ENCODE measurements at places on chromosomes 1 and 21.
A peak's percentile ranks its signal among the peaks of the same experiment; 100 is the strongest.

GRCh38 chr1:36911561-36912364 is 122.6 kb downstream of the GRIK3 start:
- H3K4me1 ChIP-seq = no peaks in the 10 kb centered on the region
- H3K27me3 ChIP-seq = no peaks in the 10 kb centered on the region
- no peak overlapping the region for H3K27ac ChIP-seq
- no peak overlapping the region for H3K4me3 ChIP-seq
- DNase-seq = peak; percentile 44

GRCh38 chr1:237013608-237014007 is 9.4 kb upstream of the MT1HL1 start:
- peak overlapping the region; percentile 92 for H3K27ac ChIP-seq
- DNase-seq = no peak
- no peaks in the 10 kb centered on the region for H3K36me3 ChIP-seq
- H3K4me1 ChIP-seq = peaks cover 54% of the 10 kb centered on the region
- H3K27me3 ChIP-seq = no peaks in the 10 kb centered on the region

DNA sequence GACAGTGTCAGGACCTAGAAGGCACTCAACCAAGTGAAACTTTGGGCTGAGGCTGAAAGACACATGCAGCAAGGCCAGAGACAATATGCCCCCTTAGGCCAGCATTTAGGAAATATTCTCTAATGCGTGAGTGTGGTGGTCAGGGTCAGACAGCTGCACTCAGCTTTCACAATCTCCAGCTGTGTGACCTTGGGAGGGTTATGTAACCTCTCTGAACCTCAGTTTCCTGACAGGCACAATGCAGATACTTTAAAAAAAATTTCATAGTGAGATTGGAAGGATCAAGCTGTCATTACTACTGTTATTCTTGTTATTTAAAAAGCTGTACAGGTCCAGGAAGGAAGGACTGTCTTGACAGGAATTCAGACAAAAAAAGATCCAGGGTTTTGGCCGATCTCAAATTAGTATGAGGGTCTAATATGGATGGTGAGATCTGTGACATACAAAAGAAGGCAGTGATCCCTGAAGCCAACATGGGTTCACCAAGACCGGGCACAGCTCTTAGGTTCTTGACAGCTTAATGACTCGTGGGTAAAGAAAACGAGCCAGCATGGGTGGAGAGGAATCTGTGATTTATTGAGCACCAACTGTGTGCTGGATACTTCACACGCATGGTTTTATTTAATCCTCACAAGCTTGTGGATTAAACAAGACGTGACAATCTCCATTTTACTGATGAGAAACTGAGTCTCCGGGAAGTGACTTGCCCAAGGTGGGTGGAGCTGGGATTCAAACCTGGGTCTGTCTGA is 54.6 kb upstream of the POU3F1 start:
- DNase-seq = no peak
- no peaks in the 10 kb centered on the region for H3K27me3 ChIP-seq
- H3K4me3 ChIP-seq = no peak overlapping the region
- H3K4me1 ChIP-seq = no peaks in the 10 kb centered on the region
- H3K36me3 ChIP-seq = no peaks in the 10 kb centered on the region

DNA sequence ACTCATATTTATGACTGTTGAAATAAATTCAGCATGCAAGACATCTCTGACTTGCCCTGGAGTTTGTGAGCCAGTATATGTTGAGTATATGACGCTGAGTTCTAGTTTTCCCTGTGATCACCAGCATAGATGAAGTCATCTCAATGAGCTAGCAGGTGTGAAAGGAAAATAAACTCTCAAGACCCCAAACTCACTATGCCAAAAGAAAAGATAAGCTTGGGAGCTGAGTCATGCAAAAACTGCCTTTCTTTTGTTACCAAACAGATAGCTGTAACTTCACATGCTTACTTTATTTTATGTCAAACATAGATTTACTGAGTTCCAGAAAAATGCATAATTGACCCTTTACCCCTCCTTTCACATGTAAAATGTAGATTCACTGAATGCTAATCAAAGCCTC is 52.9 kb downstream of the SERBP1 start:
- no peaks in the 10 kb centered on the region for H3K36me3 ChIP-seq
- no peaks in the 10 kb centered on the region for H3K27me3 ChIP-seq
- no peak overlapping the region for H3K4me3 ChIP-seq
- H3K4me1 ChIP-seq = no peaks in the 10 kb centered on the region
- DNase-seq = no peak
- H3K27ac ChIP-seq = no peak overlapping the region

DNA sequence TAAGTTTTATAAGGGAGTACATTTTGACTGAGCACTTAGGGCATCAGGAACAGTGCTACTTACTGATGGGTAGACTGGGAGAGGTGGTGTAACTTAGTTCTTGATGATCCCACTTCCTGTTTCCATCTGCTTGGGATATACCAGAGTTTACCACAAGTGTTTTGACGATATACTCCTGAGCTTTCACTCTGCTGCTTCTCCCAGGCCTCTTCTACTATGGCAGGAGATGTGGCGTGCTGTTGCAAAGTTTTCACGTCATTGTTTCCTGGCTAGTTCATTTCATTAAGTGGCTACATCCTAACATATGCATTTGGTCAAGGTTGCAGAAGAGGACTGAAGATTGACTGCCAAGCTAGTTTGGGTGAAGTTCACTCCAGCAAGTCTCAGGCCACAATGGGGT is 41.3 kb upstream of the LAMC2 start:
- H3K27ac ChIP-seq = peak overlapping the region; percentile 53
- DNase-seq = no peak
- no peaks in the 10 kb centered on the region for H3K27me3 ChIP-seq
- peaks cover 20% of the 10 kb centered on the region for H3K4me1 ChIP-seq
- peaks cover 39% of the 10 kb centered on the region for H3K36me3 ChIP-seq

- no peak overlapping the region for H3K4me3 ChIP-seq
- DNase-seq = peak; percentile 80
- no peaks in the 10 kb centered on the region for H3K36me3 ChIP-seq
- H3K4me1 ChIP-seq = peaks cover 67% of the 10 kb centered on the region
- no peaks in the 10 kb centered on the region for H3K27me3 ChIP-seq
- H3K27ac ChIP-seq = peak overlapping the region; percentile 72
Observed at GRCh38 chr1:164772635-164773034, 213.7 kb downstream of the PBX1 start.

- DNase-seq = no peak
- no peak overlapping the region for H3K4me3 ChIP-seq
- no peaks in the 10 kb centered on the region for H3K27me3 ChIP-seq
Observed at GRCh38 chr21:25039461-25040380, 567.6 kb downstream of the MRPL39 start.

DNA sequence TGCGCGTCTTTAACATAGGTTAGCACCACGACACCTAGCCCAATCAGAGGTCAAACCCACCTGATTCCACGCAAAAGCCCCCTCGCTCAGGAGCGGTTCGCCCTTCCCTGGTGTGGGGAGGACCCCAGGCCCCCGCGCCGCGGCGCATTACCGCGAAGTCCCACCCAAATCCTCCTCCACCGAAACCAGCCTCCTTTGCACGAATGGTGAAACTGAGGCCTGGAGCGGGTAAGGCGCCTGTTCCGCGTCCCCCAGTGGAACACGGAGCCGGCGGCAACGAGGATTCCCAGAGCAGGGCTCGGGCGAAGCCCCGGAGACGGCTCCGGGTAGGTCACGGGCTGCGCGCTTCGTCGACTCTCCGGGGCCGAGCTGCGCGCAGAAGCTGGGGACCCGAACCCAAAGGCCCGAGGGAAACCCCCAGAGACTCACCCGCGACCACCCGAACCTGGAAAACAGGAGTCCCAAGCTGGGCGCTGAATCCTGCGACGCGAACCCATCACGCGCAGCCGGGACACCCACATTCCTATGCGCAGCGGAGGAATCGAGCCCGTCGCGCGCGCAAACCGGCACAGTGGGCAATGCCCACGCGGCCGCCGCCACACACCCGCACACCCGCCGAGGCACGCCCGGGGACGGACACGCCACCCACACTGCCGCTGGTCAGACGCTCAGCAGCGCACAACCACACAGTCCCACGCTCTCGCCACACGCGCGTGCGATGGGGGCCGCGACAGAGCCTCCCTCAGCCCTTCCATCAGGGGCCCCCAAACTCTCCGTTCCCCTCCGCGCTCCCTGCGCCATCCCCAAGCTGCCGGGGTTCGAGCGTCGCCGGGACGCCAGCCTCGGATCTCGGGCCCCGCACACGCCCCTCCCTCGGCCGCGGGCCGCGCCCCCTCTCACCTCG is 507 bp downstream of the GLIS1 start:
- H3K27me3 ChIP-seq = no peaks in the 10 kb centered on the region
- H3K27ac ChIP-seq = no peak overlapping the region
- H3K36me3 ChIP-seq = no peaks in the 10 kb centered on the region
- no peak for DNase-seq
- H3K4me3 ChIP-seq = peak overlapping the region; percentile 56

DNA sequence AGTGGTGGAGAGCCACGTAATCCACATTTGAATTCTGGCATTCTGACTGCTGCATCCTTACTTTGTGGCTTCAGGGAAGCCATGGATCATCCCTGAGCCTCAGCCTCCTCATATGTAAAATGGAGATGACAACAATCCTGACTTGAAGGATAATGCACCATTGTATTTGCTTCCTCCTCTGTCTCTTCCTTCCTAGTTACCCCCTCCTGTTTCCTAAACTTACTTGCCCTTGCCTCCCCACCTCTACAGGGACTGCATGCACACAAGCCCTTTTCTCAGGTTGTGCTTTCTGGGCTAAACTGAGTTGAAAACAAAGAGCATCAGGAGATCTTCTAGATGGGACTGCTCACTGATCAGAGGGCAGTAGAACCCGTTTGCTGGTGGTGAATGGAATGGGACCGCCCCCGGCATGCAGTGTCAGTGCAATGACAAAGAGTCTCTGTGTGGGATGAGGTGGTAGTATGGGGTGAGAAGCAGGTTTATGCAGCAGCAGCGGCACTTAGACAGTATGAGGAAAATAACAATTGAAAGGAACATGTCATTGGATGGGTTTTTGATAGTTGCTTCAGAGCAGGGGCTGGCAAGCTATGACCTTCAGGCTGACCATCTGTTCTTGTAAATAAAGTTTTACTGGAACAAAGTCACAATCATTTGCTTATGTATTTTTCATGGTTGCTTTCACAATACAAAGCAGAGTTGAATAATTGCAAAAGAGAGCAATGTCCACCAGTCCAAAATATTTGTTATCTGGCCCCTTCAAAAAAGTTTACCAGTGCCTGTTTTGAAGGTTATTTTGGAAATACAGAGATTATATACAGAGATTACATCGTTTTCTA is 6.1 kb upstream of the ADAMTS1 start:
- H3K27ac ChIP-seq = no peak overlapping the region
- H3K36me3 ChIP-seq = no peaks in the 10 kb centered on the region
- H3K4me1 ChIP-seq = no peaks in the 10 kb centered on the region

- no peak overlapping the region for H3K4me3 ChIP-seq
- H3K27ac ChIP-seq = no peak overlapping the region
- H3K4me1 ChIP-seq = no peaks in the 10 kb centered on the region
- DNase-seq = no peak
Observed at GRCh38 chr1:162383516-162383915, 2.0 kb downstream of the C1orf226 start.

- H3K27me3 ChIP-seq = no peaks in the 10 kb centered on the region
- no peak for DNase-seq
- peaks cover 99% of the 10 kb centered on the region for H3K36me3 ChIP-seq
- H3K27ac ChIP-seq = no peak overlapping the region
- no peaks in the 10 kb centered on the region for H3K4me1 ChIP-seq
Observed at GRCh38 chr1:46284058-46284457, 19.4 kb downstream of the LRRC41 start.

DNA sequence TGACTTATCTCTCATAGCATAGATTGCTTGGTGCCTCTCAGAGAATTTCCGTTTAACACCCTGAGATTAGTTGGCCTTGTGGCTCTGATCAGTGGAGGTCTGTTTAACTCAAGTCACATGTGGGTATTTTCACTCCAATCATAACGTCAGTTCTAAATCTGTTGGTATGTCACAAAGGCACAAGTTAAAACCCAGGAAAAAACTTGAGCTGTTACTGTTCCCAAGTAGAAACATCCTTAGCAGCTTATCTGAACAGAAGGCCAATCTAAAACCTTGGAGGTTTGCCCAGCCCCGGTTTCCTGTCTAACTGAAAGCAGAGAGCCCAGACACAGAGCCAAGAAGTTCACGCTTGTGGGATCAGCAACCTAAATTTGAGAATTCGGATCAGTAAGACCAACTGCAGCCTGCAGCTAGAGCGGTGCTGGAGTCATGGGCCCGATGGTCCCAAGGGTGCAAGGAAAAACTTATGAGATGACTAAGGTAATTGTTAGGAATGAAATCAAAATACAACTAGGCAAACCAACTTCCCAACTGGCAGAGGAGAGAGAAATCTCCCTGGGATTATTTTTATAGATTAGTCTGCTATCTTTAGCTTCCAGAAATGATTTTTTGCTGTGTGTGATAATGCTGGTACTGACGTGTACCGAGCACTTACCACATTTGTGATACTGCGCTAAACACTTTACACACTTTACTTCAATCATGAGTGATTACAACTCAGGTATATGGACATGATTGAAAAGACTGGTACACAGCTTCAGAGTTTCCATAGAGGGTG is 90.2 kb upstream of the C1orf21 start:
- H3K4me3 ChIP-seq = peak overlapping the region; percentile 26
- no peaks in the 10 kb centered on the region for H3K4me1 ChIP-seq
- peak; percentile 90 for DNase-seq
- no peaks in the 10 kb centered on the region for H3K36me3 ChIP-seq
- H3K27me3 ChIP-seq = no peaks in the 10 kb centered on the region

DNA sequence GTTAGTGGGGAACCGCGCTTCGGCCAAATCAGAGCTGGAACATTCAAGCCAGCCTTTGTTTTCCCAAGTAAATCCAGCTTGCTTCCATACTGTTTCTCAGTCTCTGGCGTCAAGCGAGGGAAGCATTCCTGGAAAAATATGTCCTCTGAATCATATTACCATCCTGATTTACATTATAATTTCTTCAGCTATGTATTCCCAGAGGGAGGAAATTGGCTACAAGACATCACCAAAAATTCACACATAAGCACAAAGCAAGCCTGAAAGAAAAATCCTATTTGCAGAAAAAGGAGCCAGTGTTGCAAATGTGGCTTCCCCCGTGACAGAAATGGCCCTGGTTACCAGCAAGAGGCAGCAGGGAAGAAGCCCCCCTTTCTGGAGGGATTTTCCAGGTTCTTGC is 233.3 kb downstream of the KCNJ6 start:
- H3K27ac ChIP-seq = no peak overlapping the region
- no peak overlapping the region for H3K4me3 ChIP-seq
- no peak for DNase-seq
- H3K4me1 ChIP-seq = no peaks in the 10 kb centered on the region
- no peaks in the 10 kb centered on the region for H3K36me3 ChIP-seq

DNA sequence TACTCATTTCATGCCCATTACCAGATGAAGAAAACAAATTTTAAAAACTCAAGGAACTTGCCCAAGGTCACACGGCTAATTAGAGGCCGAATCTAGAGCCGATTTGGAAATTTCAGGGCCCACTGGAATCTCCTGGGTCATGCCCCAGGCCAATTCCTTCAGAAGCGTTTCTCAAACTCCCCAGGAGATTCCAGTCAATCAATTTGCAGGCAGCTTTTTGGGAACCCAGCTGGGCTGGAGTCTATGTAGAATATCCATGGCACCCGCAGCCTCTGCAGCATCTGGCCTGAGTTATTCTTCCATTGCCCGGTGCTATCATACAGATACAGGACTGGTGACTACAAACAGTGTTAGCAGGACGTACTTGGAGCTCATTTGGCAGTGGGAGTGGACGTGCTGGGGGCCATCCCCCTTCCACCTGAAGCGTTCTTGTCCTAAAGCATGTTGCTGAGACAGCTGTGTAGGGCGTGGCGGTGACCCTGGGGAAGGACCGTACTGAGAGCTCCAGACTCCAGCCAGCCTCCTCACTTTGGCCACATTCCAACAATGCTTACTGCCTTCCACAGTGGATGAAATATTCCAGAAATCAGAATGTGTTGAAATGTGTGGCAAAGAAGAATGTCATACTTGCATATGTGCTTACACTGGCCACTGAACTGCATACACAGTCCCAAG is 38.3 kb downstream of the ABCG1 start:
- peaks cover 2% of the 10 kb centered on the region for H3K4me1 ChIP-seq
- H3K27ac ChIP-seq = no peak overlapping the region
- no peaks in the 10 kb centered on the region for H3K27me3 ChIP-seq
- DNase-seq = no peak
- H3K36me3 ChIP-seq = no peaks in the 10 kb centered on the region
- no peak overlapping the region for H3K4me3 ChIP-seq

Data from tibial artery (tissue), 4 donors.